ENCODE measurements at places on chromosomes 3 and 15.
A peak's percentile ranks its signal among the peaks of the same experiment; 100 is the strongest.

DNA sequence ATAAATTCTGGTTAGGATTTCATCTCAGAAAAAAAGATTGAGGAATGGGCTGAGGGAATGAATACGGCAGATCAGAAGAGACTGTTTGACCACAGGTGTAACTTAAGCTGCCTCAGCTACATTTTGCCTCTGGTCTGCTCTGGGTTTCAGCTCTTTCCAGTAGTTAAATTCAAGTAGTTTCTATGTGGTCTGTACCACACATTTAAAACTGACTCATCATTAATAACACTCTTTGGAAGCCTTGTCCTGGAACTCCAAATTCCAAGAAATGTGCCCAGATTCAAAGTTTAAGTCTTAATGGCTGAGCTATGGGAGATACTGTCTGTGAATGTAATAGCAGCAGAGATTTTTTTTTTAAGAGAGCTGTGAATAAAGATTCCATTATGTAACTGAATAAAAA lies 133.1 kb upstream of the IGSF10 start:
- DNase-seq = peak; percentile 21

DNA sequence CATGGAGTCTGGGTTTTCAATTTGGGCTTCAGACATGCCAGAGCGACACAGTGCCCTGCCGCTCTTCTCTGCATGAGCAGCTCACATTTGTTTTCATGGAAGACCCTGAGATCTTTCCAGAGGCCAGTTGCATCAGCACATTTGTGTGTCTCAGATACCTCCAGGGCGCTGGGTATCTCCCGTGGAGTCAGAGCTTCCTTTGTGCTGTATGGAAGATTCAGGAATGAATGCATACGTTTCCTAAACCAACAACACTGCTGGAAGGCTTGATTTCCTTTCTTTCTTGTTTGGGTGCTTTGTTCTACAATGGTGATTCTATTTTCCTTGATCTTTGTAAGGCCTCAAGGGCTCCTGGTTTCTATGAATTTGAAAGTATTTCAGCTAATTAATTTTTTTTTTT lies 106.5 kb downstream of the CACNA2D3 start:
- no peak for DNase-seq

DNA sequence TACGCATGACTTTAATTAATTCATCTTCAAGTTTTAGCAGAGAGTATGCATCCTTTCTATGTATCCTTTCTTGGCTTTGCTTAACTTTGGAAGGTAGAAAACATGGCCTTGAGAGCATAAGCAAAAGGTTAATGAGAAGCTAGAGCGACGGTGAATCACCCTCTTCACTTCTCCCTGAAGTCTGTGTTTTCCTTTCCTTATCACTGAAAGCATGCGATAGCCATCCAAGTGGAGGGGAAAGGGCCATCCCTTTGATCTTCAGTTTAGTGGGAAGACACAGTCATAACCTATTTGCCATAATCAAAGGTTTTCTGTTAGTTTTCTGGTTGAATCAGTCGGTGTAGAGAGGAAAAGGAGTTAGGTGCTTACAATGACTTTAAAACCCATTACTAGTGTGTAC lies 354.0 kb upstream of the ROBO2 start:
- DNase-seq = no peak

- DNase-seq = no peak
Measured at GRCh38 chr15:39491886-39492490, 88.9 kb upstream of the THBS1 start.

DNA sequence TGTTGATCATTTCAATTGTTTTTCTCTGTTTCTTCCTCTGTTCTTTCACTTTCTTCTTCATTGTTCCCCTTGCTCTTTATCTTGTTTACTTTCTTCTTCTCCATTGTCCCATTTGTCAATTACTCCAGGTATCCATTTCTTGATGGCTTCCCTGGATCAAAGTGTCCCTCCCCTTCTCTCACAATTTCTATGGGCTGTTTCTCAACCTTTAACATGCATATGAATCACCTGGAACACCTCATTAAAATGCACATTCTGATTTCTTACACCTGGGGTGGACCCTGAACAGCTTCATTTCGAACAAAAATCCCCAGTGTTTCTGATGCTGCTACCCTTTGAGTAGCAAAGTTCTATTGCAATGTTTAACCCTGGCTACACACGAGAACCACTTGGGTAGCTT lies 454.8 kb downstream of the EPHA6 start:
- no peak for DNase-seq

- DNase-seq = no peak
Measured at GRCh38 chr3:30775040-30775439, 119.4 kb downstream of the GADL1 start.

GRCh38 chr3:184377882-184378445 lies at the start of gene THPO:
Gene THPO, minus strand, starts transcription at chr3:184378207. Its CDS starts 1,948 bp downstream, at chr3:184376259.
- DNase-seq = no peak

Measured in foreskin melanocyte (primary cell).